ENCODE measurements at places on chromosomes 5 and 9.
A peak's percentile ranks its signal among the peaks of the same experiment; 100 is the strongest.

DNA sequence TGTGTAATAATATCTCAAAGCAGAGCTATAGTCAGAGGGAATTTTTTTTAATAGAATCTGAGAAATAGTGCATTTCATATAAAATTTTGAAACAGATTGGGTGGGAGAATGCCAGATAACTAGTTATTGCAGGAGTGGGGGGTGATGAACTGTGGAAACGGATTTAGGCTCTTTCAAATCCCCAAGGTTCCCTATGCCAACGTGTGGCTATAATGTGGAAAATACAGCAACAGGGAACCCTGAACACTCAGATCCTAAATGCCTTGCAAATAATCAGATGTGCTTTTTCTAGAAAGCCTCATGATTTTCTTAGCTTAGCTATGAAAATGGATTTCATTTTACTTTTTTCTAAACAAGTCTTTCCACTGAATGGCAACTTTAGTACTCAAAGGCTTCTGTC is 180.5 kb upstream of the DMAC1 start:
- no peak for DNase-seq

GRCh38 chr5:143130613-143131305 is 272.7 kb downstream of the NR3C1 start:
- no peak for DNase-seq

GRCh38 chr5:60927450-60927849 is 17.4 kb downstream of the ERCC8 start:
- no peak for DNase-seq

DNA sequence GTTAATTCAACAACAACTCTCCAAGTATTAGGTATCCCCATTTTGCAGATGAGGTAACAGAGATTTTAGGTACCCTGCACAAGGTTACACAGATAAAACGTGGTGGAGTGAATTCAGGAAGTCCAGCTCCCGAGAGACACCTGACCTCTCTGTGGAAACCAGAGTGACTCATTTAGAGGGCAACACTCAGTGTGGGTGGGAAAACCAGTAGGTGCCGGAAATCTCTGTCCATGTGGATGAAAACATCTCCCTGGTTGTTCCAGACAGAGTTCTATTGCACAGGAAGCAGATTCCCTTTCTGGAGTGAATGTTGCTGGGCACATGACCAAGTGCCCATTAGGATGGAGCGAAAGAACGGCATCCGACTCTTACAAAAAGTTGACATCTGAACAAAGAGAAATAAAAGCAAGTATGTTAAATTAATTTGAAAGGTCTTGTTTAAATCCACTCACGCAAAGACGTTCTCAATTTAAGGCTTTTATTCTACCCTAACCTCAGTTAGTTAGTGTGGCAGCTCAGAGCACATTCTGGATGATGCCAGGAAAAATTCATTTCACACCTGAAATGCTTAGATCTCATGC is 391.9 kb upstream of the WWC1 start:
- no peak for DNase-seq

DNA sequence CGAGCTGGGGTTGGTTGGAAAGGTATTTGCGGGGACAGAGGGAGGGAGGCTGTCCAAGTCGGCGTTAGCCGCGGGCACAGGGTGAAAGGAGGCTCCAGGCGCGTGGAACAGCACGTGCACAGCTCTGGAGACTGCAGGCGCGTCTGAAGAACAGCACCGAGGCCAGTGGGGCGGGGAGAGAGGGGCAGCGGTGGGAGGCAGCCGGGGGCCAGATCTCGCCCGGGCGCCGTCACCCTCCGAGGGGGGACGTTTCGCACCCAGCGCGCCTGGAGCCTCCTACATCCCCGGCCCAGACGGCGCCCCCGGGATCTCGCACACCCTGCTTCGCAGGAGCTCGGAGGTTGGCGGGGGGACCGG is 79.6 kb downstream of the NTNG2 start:
- DNase-seq, result no peak

DNA sequence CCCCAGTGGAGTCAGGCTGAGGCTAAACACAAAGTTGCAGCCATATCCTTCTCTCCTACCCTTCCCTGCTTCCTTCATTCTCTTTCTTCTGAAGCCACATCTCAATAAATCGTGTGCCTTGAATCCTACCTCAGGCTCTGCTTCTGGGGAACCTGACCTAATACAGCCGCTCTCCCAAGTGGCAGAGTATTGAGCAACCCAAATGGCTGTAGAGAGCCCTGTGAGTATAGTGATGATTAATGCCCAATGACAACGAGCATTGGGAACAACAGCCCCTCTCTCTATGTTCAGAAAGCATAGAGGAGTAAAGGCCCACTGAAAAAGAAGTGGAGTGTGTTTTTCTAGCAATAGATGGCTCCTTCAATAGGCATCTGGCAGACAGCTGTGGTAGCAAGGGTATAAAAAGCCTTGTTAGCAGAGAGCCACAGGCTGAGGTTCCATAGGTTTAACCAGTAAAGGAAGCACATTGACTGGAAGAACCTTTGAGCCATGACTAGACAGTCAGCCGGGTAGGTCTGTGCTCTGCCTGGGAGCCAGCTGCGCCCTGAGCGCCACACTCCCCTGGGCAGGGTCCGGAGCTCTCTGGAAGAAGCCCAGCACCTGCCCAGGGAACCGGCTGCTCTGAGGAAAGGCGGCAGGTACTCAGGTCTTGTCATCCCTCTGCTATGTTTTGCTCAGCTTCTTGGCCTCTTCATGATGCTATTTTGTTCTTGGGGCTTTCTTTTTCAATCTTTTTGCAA is 22.6 kb upstream of the HSPA9 start:
- no peak for DNase-seq

GRCh38 chr9:136935651-136936050 is 8.9 kb downstream of the FBXW5 start:
- DNase-seq, result no peak

GRCh38 chr5:177496727-177497291 is 595 bp downstream of the PDLIM7 start:
- DNase-seq, result no peak

- no peak for DNase-seq
These were observed 19.4 kb upstream of the RFK start for GRCh38 chr9:76413658-76414057.

DNA sequence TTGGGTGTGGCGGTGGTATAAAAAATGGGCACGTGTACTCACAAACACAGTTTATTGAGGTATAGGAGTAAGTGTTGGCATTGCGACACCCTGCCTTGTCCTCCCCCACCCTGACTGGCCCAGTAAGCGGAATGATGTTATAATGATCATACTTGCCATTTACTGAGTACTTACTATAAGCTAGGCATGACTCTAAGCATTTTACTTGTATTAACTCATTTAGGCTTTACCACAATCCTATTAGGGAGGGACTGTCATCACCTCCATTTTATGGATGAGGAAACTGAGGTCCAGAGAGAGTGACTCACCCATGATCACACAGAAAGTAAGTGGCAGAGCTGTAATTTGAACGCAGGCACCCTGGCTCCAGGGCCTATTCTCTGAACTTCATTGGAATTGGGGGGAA is 2.3 kb downstream of the SMIM3 start:
- peak; percentile 37 for DNase-seq

GRCh38 chr5:148466236-148466580 is 82.5 kb downstream of the FBXO38 start:
- no peak for DNase-seq

- no peak for DNase-seq
These were observed 53.9 kb upstream of the C9orf72 start for GRCh38 chr9:27627188-27627564.

DNA sequence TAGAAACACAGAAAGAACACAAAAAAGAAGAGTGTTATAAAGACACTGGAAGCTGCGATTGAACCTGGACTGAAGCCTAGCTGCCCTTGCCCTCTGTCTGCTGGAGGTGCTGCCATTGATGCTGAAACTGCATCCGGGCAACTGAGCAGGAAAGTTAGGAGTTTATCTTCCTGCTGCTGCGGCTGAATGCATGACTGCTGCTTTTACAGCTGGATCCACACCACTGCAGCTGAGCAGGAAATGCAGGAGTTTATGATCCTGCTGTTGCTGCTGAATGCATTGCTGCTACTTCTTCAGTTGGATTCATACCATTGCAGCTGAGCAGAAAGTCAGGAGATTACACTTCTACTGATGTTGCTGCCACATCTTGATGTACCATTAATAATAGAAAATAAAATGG is 21.8 kb upstream of the JAKMIP2 start:
- no peak for DNase-seq

- no peak for DNase-seq
These were observed 97.2 kb upstream of the BASP1 start for GRCh38 chr5:17120209-17120608.
